Dermis microvascular lymphatic vessel endothelial cell (primary cell): ENCODE measurements at places on chromosomes 13 and 19. TPM values are rescaled to one million over a fixed set of nuclear protein-coding genes. Genes with fewer than 3 reads are reported as not detected.

The SPIB gene
- total RNA-seq = not detected in 2 replicates

The NMRK2 gene
- not detected in 2 replicates for total RNA-seq

The CGB7 gene
- 0.13 TPM in 1 of 2 replicates, not detected in the other for total RNA-seq

The GZMM gene
- total RNA-seq = not detected in 2 replicates

The BEST2 gene
- total RNA-seq = not detected in 2 replicates

The ANKRD10 gene
- 50.6 and 64.0 TPM in 2 replicates for total RNA-seq

The THSD8 gene
- total RNA-seq = not detected in 2 replicates

The ZNF850 gene
- 1.7 and 5.1 TPM in 2 replicates for total RNA-seq

The ADGRE3 gene
- total RNA-seq = not detected in 2 replicates

The CADM4 gene
- 9.2 and 22.9 TPM in 2 replicates for total RNA-seq

The LAIR2 gene
- total RNA-seq = not detected in 2 replicates

The EBPL gene
- 95.5 and 102 TPM in 2 replicates for total RNA-seq

The TIMM50 gene
- total RNA-seq = 48.3 and 50.3 TPM in 2 replicates

The CACNG8 gene
- total RNA-seq = 0.13 TPM in 2 replicates

The SLC25A41 gene
- total RNA-seq = 0.13 TPM in 2 replicates

The NCR1 gene
- not detected in 2 replicates for total RNA-seq

The BST2 gene
- total RNA-seq = 1.9 and 4.0 TPM in 2 replicates

The ZFP28 gene
- 4.6 and 5.4 TPM in 2 replicates for total RNA-seq

The LGALS4 gene
- total RNA-seq = not detected in 2 replicates

The TMEM255B gene
- total RNA-seq = 45.6 and 51.7 TPM in 2 replicates

The ACER1 gene
- total RNA-seq = not detected in 2 replicates

The PRDX2 gene
- 199 and 256 TPM in 2 replicates for total RNA-seq

The OR7A5 gene
- not detected in 2 replicates for total RNA-seq

The ZNF418 gene
- total RNA-seq = 1.4 and 2.3 TPM in 2 replicates

The APLP1 gene
- total RNA-seq = 1.8 TPM in 2 replicates

The OR7D2 gene
- under 0.01 and 0.25 TPM in 2 replicates for total RNA-seq

The NLRP7 gene
- not detected in 2 replicates for total RNA-seq

The FPR3 gene
- under 0.01 and 0.13 TPM in 2 replicates for total RNA-seq

The TJP3 gene
- under 0.01 TPM in 2 replicates for total RNA-seq

The ZNF470 gene
- total RNA-seq = 3.1 and 3.5 TPM in 2 replicates

The LILRB1 gene
- total RNA-seq = 0.13 TPM in 1 of 2 replicates, not detected in the other

The ZBTB7A gene
- total RNA-seq = 7.2 and 14.2 TPM in 2 replicates

The TSHZ3 gene
- 0.77 and 1.6 TPM in 2 replicates for total RNA-seq

The IRGC gene
- not detected in 2 replicates for total RNA-seq

The ZNF320 gene
- total RNA-seq = 7.7 and 8.7 TPM in 2 replicates

The ZNF681 gene
- 1.2 and 1.5 TPM in 2 replicates for total RNA-seq

The PGLYRP2 gene
- total RNA-seq = not detected in 2 replicates

The GJB6 gene
- not detected in 2 replicates for total RNA-seq

The PTGIR gene
- total RNA-seq = not detected in 2 replicates

The MATK gene
- 0.64 and 0.76 TPM in 2 replicates for total RNA-seq

The APOC4 gene
- not detected in 2 replicates for total RNA-seq

The COL5A3 gene
- 0.13 and 0.25 TPM in 2 replicates for total RNA-seq
